Thyroid gland (tissue), 4 donors: ENCODE measurements at places on chromosomes 5 and 9. TPM values are rescaled to one million over a fixed set of nuclear protein-coding genes. Genes with fewer than 3 reads are reported as not detected.

GRCh38 chr5:154315196-154315595 lies 124.7 kb downstream of the GALNT10 start:
- no peaks in the 10 kb centered on the region for H3K27me3 ChIP-seq
- no peak overlapping the region for H3K27ac ChIP-seq
- H3K4me1 ChIP-seq, result peaks cover 15% of the 10 kb centered on the region
- H3K36me3 ChIP-seq, result no peaks in the 10 kb centered on the region

DNA sequence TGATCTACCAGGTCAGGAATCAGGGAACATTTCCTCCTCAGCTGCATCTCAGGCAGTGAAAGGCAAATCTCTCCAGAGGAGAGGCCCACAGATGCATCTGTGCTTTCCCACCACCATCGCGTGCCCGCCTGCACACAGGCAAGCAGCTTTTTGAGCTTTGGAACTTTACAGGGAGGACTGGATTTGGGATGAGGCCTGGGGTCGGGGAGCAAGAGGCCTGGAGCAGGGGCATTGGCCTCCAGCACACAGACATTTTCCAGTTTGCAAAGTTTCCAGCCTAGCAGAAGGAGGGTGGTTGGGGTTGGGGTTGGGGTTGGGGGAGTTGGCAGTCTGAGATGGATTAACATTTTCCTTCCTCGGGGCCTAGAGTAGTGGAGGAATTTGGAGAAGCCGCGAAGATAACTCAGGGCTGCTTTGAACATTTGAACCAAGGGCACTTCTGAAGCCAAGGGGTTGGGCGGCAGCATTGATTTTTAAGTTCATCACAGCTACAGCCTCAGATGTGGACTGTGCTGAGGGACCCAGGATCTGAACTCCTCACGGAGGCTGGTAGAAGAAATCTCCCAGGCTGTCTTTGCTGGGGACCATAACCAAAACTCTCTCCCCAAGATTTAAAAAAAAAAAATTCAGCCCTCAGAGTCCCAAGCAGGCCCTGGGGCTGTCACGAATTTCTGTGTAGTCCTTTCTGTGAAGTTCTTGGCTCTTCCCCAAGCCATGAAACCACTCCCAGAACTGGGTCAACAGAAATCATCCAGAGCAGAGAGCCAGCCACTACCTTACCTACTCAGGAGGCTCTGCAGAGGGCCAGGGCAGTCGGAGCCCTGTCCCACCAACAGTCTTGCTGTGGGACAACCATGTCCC lies 25.6 kb downstream of the C5orf15 start:
- no peaks in the 10 kb centered on the region for H3K27me3 ChIP-seq
- H3K4me1 ChIP-seq, result peaks cover 20% of the 10 kb centered on the region
- H3K4me3 ChIP-seq, result no peak overlapping the region
- no peak overlapping the region for H3K27ac ChIP-seq

- H3K27ac ChIP-seq, result no peak overlapping the region
- no peak overlapping the region for H3K4me3 ChIP-seq
- no peaks in the 10 kb centered on the region for H3K27me3 ChIP-seq
- no peak for DNase-seq
- H3K36me3 ChIP-seq, result no peaks in the 10 kb centered on the region
These were observed 59.6 kb upstream of the C5orf58 start for GRCh38 chr5:170173227-170173626.

DNA sequence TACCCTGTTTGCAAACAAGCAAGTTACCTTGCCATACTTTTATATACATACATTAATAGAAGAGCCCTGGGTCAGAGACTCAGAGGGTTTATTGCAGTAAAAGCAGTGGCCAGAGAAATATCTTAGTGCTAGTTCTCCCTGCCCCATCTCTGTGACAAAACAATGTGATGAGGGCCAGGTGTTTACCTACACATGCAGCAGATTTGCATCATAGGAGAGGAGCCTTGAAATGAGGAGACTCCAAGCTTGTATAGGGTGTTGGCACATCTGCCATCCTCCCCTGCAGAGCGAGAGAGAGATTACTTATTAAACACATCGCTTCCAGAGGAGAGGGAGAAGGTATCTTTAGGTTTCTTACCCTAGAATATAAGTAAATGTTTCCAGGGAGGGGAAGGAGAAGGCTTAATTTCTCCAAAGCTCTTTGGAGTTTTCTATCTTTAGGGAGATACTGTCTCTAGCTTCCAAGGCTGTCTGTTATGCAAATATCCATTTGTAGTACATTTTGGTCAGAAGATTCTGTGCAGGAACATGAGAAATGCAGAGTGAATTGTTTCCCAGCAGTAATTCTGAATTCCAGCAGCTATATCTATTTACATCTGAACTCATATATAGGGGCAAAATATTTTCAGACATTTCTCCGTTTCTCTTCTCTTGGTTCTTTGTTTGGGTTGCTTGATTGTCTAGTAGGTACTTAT lies 15.7 kb downstream of the FER start:
- no peak overlapping the region for H3K4me3 ChIP-seq
- no peaks in the 10 kb centered on the region for H3K27me3 ChIP-seq
- no peaks in the 10 kb centered on the region for H3K36me3 ChIP-seq
- no peak for DNase-seq
- H3K4me1 ChIP-seq, result no peaks in the 10 kb centered on the region

PAPPA gene
- total RNA-seq, result 3.4 TPM
